RKO (cell line): ENCODE measurements at places on chromosomes 16 and 17.

DNA sequence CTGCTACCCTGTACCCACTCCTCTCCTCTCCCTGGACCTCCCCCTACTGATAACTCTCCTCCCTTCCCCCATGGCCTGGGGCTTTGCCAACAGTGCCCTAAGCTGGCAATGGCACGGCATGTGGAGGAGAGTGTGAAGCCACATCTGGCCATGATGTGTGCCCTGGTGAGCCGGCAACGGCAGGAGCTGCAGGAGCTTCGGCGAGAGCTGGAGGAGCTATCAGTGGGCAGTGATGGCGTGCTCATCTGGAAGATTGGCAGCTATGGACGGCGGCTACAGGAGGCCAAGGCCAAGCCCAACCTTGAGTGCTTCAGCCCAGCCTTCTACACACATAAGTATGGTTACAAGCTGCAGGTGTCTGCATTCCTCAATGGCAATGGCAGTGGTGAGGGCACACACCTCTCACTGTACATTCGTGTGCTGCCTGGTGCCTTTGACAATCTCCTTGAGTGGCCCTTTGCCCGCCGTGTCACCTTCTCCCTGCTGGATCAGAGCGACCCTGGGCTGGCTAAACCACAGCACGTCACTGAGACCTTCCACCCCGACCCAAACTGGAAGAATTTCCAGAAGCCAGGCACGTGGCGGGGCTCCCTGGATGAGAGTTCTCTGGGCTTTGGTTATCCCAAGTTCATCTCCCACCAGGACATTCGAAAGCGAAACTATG is 5.2 kb downstream of the TRAF4 start:
- no peak for DNase-seq

- no peak for DNase-seq
Measured at GRCh38 chr16:76947749-76948148, 243.2 kb upstream of the MON1B start.

DNA sequence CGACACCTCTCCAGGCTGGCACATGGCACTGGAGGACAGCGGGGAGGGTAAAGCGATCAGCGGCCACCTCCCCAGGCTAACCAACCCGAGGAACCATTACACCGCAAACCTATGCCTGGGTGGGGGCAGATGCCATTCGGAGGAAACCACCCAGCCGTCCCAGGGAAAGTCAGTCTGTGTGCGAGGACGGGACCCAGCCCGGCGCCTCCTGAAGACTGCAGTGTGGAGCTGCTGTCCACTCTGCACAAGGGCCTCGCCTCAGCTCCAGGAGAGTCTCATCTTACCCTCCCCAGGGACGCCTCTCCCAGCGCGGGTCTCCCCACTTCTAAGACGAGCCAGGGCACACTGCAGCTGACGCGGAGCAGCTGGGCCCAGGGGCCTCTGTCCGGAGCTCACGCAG is 8.0 kb downstream of the SLC38A10 start:
- DNase-seq: no peak

DNA sequence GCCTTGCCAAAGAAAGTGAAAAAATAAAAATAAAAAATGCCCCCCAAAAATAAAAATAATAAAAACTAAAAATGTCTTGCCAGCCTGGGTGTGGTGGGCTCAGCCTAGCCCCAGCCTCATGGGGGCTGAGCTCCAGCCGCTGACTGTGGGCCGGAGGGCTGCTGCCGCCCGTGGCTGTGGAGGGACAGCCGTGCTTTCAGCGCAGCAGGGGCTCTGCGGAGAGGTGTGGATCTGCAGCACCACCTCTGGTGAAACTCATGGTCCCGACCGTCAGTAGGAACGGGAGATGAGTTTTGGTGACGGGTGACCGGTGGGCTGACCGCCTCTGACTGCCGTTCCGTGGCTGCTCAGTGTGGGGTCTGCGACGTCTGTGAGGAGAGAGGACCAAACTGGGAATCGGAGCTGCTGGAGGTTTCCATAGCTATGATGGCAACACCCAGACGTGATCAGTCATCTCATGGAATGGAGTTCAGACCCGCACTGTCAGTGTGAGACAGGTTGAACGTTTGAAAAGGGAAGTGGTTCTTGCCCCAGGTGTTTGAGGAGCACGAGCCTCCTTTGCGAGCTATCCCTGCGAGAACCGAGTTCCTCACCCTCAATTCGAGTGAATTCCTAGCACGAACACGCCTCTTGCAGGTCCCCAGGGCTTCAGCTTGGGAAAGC is 12.0 kb upstream of the RPL13 start:
- no peak for DNase-seq

DNA sequence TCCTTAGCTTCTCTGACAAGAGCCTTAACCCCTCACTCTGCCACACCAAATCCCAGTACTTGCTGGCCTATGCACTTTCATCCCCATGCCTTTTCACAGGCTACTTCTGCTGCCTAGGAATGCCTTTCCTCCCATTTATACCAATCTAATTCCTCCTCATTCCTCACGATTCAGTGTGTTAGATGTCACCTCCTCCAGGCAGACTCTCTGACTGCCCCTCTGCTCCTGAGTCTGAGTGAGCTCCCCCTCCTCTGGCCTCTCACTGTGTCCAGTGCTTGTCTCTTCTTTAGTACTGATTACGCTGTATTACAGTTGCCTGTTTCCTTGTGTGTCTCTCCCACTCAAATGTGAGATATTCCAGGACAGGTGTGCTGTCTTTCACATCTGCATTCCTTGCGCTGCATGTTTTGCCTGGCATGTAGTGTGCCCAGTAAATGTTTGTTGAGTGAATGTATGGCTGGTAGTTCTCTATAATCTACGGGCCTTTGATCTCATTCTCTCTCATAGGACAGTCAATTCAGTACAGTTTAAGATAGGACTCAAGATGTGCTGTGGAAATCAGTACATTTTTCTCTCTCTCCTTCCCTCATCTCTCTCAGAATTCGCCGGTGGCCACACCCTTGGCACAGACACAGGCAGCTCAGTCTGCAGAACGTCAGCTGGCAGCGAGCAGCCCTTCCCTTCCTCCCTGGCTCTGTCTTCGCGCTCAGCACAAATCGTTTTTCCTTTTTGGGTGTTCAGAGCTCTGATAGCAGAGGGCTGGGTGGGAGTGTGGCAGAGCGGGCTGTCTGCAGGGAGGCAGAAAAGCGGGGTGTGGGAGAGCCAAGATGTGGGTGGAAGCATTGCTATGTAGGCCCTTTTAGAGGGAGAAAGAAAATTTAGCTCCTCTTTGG is 18.5 kb downstream of the ARL4D start:
- no peak for DNase-seq
